ENCODE measurements at places on chromosomes 1 and 21.

GRCh38 chr1:28157894-28158293 lies 18.6 kb downstream of the PTAFR start:
- H3K27me3 ChIP-seq: no peaks in the 10 kb centered on the region
- H3K4me3 ChIP-seq: no peak overlapping the region
- no peaks in the 10 kb centered on the region for H3K36me3 ChIP-seq

DNA sequence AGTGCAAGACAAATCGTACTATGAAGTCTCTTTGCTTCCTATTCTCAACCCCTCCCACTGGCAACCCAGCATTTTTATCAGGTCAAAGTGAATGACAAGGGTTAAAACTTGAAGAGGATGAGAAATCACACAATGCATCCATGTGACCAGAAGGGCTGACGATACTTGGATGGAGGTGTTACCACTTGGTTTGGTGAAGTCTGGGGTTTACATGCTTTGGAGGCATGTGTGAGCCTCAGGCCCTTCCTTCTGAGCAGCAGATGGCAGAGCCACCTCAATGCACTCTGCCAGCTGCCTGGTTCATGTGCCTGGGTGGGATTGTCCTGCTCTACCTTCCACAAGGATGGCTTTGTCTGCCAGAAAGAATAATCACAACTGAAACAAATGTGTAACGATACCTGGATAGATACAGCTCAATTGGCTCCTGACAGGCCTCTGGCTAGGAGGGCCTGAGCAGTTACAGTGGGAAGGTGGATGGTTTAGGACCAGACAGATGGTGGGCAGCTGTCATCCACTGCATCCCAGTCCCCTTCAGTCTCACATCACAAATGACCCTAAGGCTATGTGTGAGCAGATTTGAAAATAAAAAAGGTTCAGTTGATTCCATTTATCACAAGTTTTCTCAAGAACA lies 51.5 kb upstream of the CNIH3 start:
- H3K27me3 ChIP-seq: no peaks in the 10 kb centered on the region
- H3K36me3 ChIP-seq: no peaks in the 10 kb centered on the region
- H3K4me1 ChIP-seq: no peaks in the 10 kb centered on the region
- H3K4me3 ChIP-seq: no peak overlapping the region
- no peak overlapping the region for H3K27ac ChIP-seq

GRCh38 chr1:151995774-151996173 lies 2.1 kb upstream of the S100A10 start:
- peaks cover 28% of the 10 kb centered on the region for H3K27me3 ChIP-seq
- H3K36me3 ChIP-seq: no peaks in the 10 kb centered on the region
- H3K27ac ChIP-seq: no peak overlapping the region
- peaks cover 26% of the 10 kb centered on the region for H3K4me1 ChIP-seq
- no peak for DNase-seq

- no peaks in the 10 kb centered on the region for H3K27me3 ChIP-seq
- no peak overlapping the region for H3K27ac ChIP-seq
- no peak overlapping the region for H3K4me3 ChIP-seq
- H3K36me3 ChIP-seq: no peaks in the 10 kb centered on the region
- no peak for DNase-seq
- no peaks in the 10 kb centered on the region for H3K4me1 ChIP-seq
These were observed 211.9 kb downstream of the NPHP4 start for GRCh38 chr1:5780324-5780716.

DNA sequence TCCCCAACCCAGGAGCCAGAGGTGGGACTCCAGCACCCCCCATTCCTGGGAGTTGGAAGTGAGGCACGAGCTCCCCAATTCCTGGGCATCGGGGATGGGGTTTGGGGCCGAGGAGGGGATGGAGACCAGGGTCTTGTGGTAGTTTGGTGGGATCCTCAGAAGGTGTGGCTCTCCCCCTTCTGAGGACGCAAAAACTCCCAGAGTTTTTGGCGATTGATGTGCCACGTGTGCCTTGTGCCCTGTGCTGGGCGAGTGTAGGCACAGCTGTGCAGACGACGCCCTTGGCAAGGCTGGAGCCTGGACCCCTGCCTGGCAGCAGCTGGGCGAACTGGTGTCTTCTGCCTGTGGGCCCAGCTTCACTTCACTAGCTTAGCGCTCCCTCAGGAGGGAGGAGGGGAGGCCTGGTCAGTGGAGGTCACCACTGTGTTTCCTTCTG lies 2.6 kb downstream of the GUK1 start:
- H3K4me3 ChIP-seq: peak overlapping the region; percentile 99
- H3K27me3 ChIP-seq: no peaks in the 10 kb centered on the region
- DNase-seq: no peak
- H3K27ac ChIP-seq: peak overlapping the region; percentile 88

- H3K27me3 ChIP-seq: peaks cover 11% of the 10 kb centered on the region
- H3K4me3 ChIP-seq: no peak overlapping the region
- no peak for DNase-seq
- no peaks in the 10 kb centered on the region for H3K36me3 ChIP-seq
- H3K27ac ChIP-seq: no peak overlapping the region
- peaks cover 20% of the 10 kb centered on the region for H3K4me1 ChIP-seq
These were observed 227.3 kb upstream of the TMEM51 start for GRCh38 chr1:14926229-14926628.

- peaks cover 11% of the 10 kb centered on the region for H3K4me1 ChIP-seq
- no peak overlapping the region for H3K4me3 ChIP-seq
- no peak for DNase-seq
These were observed 3.6 kb upstream of the OTUD3 start for GRCh38 chr1:19878637-19878985.

GRCh38 chr1:155127967-155128754 lies 485 bp downstream of the EFNA1 start:
- peaks cover 41% of the 10 kb centered on the region for H3K27me3 ChIP-seq
- no peaks in the 10 kb centered on the region for H3K36me3 ChIP-seq
- peak overlapping the region; percentile 54 for H3K4me3 ChIP-seq
- peaks cover 29% of the 10 kb centered on the region for H3K4me1 ChIP-seq
- H3K27ac ChIP-seq: no peak overlapping the region

GRCh38 chr1:40664791-40665190 lies 691 bp downstream of the RIMS3 start:
- no peaks in the 10 kb centered on the region for H3K36me3 ChIP-seq
- H3K4me1 ChIP-seq: peaks cover 72% of the 10 kb centered on the region
- H3K27ac ChIP-seq: peak overlapping the region; percentile 94
- H3K27me3 ChIP-seq: no peaks in the 10 kb centered on the region
- peak; percentile 10 for DNase-seq
